ENCODE measurements at places on chromosomes 3 and 15.

DNA sequence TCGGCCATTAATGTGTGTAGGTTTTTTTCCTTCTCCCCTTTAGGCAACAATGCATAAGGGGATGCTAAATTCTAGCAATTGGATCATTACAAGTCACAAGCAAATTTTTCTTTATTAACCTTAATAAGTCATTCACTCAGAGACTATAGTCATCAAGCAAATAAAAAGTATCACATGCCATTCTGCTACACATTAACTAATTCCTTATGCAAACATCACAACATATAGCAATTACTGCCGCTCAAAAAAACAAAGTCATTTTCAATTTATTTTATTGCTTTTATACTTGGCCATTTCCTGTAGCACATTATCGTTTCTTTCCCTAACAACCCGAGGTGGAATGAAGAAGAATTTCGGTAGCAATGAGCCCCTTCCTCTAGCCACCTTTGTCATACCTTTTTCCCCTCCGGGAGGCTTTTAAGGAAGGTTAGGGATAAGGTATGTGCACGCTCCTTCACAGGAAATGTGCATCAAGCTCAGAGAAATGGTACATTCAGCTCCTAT, 421.2 kb downstream of the TIGIT start:
- no peak for DNase-seq

GRCh38 chr15:75029378-75030022, 6.1 kb downstream of the PPCDC start:
- DNase-seq, result peak; percentile 69

DNA sequence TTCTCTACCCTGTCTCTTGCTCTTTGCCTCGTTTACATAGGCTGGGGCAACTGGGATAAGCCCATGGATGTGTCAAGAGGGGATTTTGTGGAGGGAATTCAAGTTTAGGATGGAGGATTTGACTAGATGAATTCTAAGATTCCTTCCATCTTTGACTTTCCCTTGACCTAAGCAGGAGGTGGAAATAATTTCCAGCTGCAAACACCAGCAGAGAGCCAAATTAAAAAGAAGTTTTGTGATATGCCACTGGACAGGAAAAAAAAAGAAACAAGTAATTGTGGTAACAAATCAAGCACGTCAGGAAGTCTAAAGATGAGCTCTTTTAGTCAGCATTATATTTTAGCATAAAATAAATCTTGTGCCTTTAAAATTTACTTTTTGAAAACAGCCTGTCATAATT, 49.8 kb downstream of the KCNMB2 start:
- DNase-seq, result no peak

DNA sequence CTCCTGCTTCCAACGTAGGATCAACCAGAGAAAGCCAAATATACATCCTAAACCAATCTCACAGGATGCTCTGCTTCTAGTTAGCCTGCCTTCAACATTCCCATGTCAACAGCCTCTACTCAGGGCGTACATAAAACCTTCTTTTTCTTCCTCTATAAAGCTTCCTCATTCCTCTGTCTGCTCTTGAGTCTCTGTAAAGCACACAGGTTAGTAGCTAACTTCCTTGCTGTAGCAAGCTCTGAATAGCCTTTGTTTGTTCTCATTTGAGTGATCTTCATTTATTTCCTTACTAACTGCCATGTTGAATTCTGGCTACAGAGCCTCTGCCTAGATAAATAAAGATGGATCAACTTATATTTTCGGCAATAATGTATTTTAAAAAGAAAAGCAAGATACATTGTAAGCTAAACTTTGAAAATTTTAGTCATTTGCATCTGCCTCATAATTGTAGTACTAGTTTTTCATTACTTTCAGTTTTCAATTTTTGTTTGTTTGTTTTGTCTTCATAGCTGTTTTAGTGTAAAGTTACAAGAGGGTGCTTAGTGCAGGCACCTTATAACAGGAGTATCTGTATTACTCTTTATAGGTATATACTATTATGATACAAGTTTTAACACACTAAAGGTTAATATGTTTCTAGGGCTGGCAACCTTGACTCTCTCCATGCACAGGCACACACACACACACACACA, 498.2 kb downstream of the PYDC2 start:
- no peak for DNase-seq

GRCh38 chr15:69478259-69478781, 25.7 kb downstream of the RPLP1 start:
- no peak for DNase-seq

- DNase-seq, result peak; percentile 5
Measured at GRCh38 chr15:23565395-23566070, at the start of gene MKRN3. Gene MKRN3, plus strand, starts transcription at chr15:23565674. Its CDS starts 109 bp downstream, at chr15:23565783.

DNA sequence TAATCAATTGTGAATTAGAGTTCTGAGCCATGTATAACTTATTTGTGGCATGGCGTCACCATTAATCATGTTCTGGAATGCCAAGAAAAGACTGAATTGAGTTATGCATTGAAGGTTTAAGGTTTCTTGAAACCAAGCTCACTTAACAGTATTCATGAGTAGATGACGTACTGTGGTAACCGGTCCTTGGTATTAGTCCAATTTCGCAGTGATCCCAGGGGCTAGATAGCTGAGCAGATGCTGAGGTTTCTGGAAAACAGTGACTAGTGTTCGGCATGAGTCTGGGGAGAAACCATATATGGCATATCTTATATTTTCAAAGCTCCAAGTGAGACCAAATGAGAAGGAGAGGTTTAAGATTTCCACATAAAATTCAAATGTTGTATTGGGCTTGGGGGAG, 218.3 kb upstream of the LYSMD4 start:
- no peak for DNase-seq

GRCh38 chr15:81091889-81092558, 42.0 kb upstream of the CFAP161 start:
- no peak for DNase-seq

- peak; percentile 41 for DNase-seq
Measured at GRCh38 chr3:196073255-196073753, 8.6 kb downstream of the TFRC start.

DNA sequence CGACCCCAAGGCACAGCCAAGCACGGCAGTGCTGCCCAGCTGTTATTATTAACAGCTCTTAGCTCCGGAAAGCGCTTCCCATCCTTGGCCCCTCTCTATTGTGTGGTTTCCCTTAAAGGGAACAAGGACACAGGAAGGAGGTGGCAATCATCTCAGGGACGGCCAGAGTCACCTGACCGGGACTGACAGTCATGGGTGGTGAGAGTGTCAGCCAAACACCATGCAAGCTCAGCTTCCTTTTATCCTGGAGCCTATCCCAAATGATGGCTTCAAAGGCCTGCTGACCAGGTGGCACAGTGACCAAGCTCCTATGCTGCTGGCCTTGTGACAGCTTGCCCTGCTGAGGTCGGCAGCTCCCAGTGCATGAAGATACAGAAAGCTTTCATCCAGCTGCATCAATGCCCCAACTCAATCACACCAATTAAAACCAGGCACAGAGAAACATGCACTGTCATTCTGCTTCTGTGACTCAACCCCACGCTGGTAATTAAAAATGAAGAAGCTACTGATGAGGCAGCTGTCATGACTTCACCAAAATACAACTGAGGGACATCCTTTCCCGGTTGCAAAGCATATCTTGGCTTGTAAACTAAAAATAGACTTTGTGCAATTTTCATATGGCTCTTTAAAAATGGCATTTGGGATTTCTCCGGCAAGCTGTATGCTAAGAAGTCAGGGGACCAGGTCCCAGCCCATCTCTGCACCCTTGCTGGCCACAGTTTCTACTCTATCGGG, 34.0 kb downstream of the PCSK6 start:
- no peak for DNase-seq

GRCh38 chr15:75452865-75453702, 1.6 kb upstream of the SIN3A start:
- DNase-seq, result peak; percentile 34

DNA sequence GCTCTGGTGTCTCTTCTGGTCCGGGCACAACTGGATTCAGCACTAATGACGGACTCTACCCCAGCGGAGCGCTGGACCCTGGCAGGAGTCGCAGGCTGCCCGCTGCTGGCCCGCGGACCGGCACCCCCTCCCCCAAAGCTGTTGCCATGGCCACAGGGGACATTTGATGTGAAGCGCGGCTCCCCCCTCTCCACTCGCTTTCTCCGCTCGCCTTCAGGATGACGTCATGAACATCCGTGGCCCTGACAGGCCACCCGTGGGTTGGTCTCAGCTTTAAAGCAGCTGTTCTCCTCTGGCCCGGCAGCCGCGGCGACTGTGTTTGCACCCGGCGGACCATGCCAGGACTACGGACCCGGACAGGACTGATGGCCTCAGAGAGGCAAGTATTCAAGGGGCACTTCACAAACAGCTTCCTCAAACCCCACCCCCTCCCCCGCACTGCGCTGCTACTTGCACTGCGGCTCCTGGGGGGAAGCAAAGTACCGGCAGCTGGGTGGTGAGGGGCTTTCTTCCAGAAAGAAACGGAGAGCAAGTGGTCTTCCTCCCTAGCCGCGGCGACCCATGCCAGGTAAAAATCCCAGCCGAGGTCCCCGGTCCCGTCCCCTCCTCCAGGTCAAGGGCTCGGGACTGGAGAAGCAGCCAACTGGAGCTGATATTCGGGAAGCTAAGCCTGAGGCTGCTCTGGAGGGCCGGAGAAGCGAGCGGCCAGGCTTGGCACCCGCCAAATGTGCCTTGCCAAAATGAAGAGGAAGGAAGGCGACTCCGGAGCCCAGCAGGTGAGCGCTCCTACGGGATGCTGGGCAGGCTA, 16.6 kb upstream of the AEN start:
- no peak for DNase-seq

DNA sequence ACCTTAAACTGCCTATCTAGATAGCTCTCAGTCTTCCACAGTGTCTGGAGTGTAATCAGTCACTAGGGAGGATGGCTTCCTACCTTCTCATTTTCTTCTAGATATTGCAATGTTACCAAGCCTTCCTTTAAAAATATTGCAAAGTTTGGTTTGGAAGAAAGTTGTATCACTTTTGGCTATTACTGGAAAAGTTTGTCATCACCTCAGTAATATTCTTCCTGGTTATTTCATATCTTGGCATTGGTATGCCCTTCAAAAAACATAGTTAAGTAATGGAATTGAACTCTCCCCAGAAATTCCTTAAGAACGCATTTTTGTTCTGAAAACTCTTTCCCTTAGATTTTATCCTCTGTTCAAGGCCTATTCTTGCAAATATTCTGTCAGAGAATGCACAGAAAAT, 179.3 kb upstream of the MME start:
- DNase-seq, result no peak

DNA sequence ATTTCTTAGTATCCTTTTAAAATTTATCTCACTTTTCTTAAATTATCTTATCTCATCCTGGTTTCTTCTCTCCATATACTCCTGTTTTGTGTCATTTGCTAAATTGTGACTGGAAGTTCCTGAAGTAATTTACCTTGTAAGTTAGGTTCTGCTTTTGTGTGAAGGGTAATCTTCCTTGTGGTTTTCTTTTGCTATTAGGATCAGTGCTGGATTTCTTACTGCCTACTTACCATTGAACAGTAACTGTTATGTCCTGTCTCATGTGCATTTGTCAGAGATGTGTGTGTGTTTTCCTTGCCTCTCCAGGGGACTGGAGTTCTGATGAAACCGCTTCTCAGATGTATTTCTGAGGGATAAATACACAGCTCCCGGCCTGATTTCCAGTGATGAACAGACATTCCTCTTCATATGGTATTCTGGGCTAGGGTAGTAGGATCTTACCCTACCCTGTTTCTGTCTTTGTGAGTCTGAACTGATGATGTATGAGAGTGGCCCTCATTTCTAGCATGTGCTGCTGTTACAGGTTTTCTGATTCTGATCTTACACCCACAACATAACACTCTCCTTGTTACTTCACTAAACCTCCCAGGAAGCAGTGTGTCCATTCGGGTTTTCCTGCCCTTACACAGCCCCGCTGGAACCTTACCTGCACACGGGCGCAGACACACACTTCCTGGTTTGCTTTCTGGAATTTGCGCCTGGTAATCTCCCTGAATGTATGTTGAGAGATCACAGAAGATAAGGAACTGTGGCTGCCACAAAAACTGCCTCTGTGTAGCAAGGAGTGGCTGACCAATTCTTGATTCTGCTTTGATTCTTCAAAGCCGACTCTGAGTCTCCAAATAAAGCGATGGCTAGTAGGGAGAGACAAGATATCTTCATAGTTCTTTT, 14.7 kb downstream of the PAK2 start:
- DNase-seq, result no peak

DNA sequence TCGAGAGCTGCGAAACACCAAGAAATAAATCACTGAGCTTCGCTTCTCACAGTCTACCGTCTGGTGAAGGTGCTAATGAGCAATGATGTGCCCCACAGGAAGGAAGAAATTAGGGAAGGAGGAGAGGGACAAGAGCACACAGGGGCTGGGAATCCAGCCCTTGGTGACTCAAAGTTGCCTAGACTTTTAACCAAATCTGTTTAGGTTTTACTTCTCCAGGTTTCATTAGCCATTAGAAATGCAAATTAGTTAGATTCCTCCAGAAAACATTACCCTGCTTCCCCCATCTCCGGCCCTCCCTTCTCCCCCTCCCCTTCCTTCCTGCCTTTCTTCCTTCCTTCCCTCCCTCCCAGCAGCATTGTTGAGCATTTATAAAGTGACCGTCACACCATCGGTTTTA, 59.3 kb upstream of the UBE2E1 start:
- DNase-seq, result no peak

DNA sequence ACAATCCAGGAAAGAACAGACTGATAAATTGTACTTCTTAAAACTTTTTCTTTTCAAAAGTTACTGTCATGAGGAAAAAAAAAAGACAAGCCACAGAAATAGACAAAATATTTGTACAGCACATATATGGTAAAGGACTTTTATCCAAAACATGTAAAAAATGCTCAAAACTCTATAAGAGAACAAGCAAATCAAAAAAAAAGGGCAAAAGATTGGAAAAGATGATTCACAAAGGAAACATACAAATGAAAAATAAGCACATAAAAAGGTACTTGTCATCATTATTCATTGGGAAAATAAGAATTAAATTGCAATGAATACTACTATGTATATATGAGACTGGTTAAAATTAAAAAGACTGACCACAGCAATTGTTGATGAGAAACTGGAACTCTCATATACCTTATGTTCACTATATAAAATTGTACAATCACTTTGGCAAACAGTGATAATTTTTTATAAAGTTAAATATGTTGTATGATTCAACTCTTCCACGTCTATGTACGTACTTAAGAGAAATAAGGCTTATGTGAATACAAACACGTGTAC, 39.7 kb downstream of the DIPK2A start:
- DNase-seq, result no peak
